Islet precursor cell (in vitro differentiated cells): ENCODE measurements at places on chromosomes 5 and 9.

DNA sequence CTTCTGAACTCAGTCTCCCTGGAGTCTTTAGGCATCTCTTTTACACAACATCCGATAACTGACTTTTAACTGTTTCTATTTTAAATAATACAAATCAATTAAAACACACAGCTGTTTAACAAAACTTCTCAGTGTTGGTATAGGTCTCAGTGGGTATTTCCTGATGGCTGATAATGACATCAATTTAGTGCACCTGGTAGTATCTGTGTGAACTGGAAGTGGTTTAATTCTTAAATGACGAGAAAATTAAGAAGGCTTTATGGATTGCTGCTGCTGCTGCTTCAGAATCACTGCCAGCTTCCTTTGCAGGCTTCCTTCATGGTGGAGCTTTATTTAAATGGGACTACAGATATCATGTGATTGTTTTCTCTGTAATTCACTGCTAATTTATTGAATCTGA is 92.3 kb downstream of the RPS23 start:
- no peak for DNase-seq

- DNase-seq, result no peak
Observed at GRCh38 chr9:24820196-24820595, 274.5 kb upstream of the IZUMO3 start.

- DNase-seq, result no peak
Observed at GRCh38 chr5:177087398-177088005, 787 bp downstream of the FGFR4 start.

GRCh38 chr9:95570646-95571045 is 53.9 kb upstream of the PTCH1 start:
- peak; percentile 88 for DNase-seq

DNA sequence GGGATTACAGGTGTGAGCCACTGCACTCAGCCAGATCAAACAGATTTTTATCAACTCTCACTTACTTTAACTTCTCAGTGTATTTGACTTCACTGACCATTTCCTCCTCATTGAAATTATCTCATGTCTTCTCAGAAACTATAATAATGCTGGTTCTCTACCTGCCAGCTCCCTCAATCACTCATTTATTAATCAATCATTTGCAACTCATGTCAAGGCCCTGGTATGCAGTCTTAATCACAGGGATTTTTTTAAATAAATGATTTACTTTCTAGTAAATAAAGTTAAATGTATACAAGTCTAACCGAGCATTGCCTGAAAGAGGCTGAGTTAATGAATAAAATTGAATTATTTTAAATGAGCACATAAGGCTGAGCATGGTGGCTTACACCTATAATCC is 63.3 kb downstream of the PLPP1 start:
- no peak for DNase-seq

DNA sequence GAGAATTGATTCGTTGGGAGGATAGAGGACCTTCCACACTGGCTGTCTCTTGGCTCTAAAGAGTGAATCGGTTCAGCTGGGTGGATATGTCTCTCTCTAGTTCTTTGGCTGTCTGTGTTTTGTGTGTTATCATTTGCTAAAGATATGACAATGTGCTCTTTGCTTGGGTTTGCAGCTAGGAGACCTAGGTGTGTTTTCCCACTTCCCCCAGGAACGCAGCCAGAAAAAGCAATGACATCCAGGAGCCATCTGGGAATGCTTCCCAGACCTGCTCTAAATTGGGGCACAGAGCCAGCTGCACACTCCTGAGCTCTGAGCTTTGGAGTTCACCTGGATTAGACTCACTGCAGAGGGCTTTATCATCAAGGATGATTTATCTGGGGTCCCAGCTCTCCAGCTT is 12.8 kb upstream of the PDZD2 start:
- no peak for DNase-seq

GRCh38 chr5:72248410-72248981 is 71.5 kb downstream of the MRPS27 start:
- DNase-seq, result no peak

DNA sequence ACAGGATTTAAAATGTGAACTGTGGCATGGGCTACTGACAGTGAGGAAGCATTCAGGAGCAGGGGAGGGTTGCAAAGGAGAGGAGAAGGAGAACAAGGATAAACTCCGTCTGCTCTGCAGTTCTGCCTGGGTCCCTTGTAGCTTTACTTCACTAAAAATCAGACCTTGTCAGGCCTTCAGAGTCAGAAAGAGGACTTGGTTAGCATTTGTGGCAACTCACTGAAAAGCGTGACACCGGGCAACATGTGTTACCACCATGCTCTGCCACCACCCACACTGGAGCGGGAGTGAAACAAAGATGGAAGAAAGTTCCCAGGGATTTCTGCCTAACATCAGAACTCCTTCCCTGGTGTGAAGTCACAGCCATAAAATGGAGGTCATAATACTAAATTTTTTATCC is 19.3 kb downstream of the FYB1 start:
- DNase-seq, result no peak

DNA sequence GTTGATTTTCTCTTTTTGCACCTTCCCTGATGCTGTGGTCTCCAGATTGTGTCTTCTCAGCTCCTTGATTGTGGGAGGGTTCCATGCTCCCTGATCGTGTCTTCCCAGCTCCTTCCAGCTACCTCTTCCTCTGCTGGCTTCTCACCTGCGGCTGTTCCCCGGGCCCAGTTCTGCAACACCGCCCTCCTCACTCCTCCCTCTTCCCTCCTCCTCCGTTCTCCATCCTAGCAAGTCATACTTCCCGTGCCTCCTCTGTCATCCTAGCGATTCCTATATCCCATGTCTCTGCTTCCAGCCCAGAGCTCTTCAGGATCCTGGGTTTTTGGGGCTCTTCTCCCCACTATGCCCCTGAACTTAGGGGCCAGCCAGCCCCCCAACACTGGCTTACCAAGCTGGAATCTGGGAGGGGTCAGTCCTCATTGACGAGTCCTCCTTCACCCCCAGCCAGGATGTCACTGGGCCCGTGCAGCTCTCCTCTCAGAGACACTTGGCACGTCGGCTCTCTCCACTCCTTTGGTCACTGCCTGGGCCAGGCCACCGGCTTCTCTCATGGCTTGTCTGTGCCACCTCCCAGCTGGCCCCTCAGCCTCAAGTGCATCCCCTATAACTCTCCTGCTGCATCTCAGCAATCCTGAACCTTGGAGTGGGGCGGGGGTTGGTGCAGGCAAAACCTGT is 255.4 kb upstream of the MVB12B start:
- DNase-seq, result no peak

GRCh38 chr5:103315455-103315854 is 56.9 kb downstream of the MACIR start:
- no peak for DNase-seq

GRCh38 chr5:123810253-123810652 is 298.3 kb downstream of the CSNK1G3 start:
- peak; percentile 73 for DNase-seq

- DNase-seq, result no peak
Observed at GRCh38 chr9:115596746-115597080, 478.8 kb upstream of the TNC start.

GRCh38 chr5:76468635-76469425 is 65.7 kb downstream of the IQGAP2 start:
- DNase-seq, result no peak

DNA sequence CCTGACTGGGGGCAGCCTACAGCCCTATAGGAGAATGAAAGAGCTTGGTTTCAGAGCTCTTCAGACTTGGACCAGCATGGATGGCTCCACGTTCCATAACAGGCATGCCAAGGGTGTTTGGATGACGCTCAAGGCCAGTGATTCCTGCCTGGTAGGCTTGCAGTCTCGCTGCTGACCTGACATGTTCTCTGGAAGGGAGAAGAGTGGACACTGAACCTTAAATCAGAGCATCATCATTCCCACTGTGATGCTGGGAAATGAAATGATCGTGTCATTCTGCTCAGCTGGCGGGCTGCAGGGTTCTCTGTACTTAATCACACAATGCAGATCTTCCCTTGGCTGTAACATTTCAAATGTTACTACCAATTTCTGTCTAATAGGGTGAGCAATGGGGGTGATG is 57.0 kb downstream of the CFAP90 start:
- DNase-seq, result no peak

DNA sequence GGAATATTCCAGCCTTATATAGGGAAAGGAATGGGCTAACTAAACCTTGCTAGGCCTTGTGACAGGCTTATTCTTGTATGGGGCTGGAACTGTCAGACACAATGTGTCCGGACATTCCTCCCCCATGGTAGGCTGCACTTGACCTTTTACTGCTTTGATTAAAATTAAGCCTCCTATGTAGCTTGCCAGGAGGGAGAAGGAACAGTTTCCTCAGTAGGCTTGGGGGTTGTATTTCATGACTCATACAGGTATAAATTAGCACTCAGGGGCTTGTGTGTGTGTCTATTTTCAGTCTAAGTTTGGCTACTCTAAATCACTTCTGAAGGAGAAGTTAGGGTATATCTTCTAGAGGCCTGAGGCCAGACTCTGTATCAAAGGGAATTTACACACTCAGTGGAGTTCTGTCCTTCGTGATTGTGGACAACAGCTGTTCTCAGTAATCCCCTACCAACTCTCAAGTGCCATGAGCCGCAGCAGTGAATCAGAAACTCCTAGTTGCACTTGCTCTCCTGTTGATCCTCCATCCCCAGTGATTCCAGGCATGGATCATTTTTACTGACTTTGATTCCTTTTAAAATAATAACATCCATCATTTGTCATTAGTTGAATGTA is 16.4 kb downstream of the ADAMTS16 start:
- DNase-seq, result no peak

GRCh38 chr5:9456435-9457042 is 89.3 kb downstream of the SEMA5A start:
- DNase-seq, result peak; percentile 84

- DNase-seq, result no peak
Observed at GRCh38 chr5:58127255-58128220, 332.3 kb downstream of the PLK2 start.

- DNase-seq, result no peak
Observed at GRCh38 chr9:99748676-99749075, 73.0 kb upstream of the NR4A3 start.

DNA sequence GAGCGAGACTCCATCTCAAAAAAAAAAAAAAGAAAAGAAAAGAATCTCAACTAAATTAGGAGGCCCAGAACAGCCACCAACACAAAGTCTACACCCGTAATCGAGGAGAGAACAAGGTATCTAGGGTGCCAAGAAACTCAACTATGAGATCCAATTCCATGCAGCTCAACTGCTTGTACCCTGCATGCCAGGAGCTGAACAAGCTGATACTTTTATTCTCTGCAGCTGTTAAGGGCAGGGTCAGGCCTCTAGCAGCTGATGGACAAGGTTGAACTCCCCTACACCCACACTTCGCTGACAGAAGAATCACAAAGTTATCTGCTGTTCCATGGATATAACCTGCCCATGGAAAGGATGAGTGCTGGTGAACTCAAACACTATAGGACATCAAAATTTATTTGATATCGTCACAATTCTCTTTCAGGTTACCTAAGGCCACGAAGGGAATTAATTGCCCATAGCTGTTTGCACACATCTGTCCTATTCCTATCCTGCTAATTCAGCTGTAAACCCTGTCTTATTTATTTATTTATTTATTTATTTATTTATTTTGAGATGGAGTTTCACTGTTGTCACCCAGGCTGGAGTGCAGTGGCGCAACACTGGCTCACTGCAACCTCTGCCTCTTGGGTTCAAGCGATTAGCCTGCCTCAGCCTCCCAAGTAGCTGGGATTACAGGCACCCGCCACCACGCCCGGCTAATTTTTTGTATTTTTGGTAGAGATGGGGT is 20.7 kb downstream of the UBAP2 start:
- no peak for DNase-seq

GRCh38 chr5:152290181-152290580 is 114.9 kb downstream of the NMUR2 start:
- no peak for DNase-seq

- no peak for DNase-seq
Observed at GRCh38 chr9:112677040-112677439, 40.9 kb downstream of the INIP start.

- DNase-seq, result no peak
Observed at GRCh38 chr5:107378218-107378899, 292.4 kb downstream of the EFNA5 start.

DNA sequence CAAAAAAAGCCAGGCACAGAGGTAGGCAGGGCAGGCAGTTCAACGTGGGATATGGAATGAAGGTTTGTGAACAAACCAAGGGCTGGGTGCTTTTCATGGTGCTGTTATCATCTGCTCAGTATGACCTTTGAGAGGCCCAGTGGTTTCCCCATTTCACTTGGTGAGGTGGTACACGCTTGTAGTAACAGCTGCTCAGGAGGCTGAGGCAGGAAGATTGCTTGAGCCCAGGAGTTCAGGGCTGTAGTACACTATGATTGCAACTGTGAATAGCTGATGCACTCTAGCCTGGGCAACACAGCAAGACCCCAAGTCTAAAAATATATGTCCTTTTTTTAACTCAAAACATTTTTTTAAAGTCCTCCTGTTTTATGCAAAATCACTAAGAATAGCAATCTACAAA is 174.8 kb downstream of the ENC1 start:
- no peak for DNase-seq

DNA sequence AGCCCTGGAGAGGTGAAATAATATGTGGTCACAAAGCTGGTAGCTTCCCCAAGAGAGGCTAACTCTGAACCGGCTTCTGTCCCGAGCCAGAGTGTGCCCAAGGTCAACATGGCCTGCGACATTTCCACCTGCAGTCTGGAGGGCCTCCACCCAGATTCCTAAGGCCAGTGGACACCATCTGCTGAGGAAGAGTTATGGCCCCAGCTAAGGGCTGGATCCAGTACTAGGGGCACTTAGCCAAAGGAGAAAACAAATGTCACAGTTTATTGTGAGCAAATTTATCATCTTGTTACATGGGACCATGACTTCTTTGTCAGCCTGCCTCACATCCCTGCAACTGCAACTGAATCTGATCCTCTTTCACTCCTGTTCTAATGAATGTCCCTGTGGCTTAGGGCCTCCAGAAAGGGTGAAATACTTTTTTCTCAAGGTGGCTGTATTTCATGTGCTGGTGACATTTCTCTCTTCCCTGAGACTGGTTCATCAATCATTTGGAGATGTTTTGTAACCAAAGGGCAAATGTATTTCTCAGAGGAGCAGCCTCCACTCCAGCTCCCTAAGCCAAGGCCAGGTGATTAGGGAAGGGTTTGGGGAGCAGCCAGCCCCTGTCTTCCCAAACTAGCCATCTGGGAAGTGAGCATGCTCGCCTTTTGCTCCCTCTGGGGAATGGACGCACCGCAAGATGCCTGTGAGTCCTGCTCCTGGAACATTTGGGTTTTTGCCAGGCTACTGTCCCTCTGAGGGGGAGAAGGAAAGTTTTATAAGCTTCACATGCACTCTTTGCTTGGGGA is 148.3 kb downstream of the CMYA5 start:
- DNase-seq, result no peak

GRCh38 chr5:121795511-121795910 is 56.2 kb upstream of the FTMT start:
- DNase-seq, result no peak

DNA sequence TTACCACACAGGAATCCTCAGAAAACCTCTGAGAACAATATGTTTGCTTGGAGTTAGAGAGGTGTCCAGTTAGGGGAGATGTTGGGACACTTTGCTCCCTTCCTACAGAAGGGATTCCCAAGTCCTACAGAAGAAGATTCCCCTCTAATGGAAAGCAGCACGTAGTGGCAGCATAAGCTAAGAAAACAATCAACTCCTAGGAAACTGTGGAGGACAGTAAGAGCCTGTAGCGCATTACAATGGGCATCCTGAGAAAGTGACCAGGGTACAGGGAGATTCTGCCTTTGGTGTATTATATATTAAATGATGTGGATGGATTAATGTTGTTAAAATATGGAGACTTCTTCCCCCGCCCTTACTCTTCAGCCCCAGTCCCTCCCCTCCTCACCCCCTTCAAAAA is 13.9 kb upstream of the RIC1 start:
- no peak for DNase-seq

GRCh38 chr9:120001536-120001935 is 578.4 kb downstream of the CDK5RAP2 start:
- DNase-seq, result no peak

GRCh38 chr5:175678074-175678473 is 20.2 kb downstream of the HRH2 start:
- DNase-seq, result no peak
